Head of caudate nucleus (tissue), 42 donors: ENCODE measurements at places on chromosomes 11 and 22.
A peak's percentile ranks its signal among the peaks of the same experiment; 100 is the strongest.

DNA sequence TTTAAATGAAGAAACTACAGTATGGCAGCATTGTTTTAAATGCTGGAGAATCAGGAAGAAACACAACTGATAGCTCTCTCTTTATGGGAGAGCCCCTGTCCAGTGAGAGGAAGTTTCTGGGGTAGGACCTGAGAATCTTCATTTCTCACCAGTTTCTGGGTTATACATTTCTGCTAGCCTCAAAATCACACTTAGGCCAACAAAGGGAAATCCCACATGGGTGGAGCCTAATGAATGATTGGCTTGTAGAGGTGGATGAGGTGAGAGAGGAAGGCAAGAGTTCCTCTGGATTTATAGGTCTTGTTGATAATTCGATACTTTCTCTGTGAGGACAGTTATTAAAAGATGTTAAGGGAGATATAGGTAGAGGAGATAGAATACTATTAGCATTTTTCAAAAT is 1397.3 kb upstream of the TENM4 start:
- DNase-seq, result no peak

DNA sequence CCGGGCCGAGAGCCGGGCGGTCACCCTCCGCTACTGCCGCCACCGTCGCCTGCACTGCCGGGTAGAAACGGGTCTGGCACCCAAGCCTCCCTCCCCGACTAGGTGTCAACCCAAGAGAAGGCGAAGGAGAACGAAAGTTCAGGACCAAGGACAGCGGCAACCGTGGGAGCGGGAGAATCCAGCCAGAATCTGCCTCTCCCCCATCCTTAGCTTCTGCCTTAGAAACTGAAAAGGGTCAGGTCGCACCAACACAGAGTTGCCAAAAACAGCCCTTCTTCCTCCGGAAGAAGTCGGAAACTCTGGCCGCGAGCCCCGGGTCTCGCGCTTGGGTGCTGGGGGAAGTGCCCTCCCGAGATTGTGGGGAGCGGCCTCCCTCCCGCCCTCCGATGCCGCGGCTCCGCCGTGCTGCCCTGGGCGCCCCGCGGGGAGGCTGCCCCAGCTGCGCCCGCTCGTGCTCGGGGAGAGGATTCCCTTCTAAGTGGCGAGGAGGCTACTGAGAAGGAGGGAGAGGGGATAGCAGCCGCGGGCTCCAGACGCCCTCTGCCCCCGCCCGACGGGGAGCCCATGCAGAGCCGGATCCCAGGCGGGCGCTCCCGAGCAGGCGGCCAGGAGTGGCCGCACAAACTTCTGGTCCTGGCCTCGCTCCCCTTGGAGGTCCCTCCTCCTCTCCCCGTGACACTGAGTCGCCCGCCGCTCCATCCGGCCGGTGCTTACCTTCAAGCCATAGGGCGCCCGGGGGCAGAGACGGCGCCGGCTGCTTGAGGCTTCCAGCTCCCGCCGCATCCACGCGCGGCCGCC is 637 bp downstream of the DRD2 start:
- DNase-seq, result peak; percentile 67

GRCh38 chr11:45603946-45604682 is 61.3 kb downstream of the CHST1 start:
- DNase-seq, result no peak

DNA sequence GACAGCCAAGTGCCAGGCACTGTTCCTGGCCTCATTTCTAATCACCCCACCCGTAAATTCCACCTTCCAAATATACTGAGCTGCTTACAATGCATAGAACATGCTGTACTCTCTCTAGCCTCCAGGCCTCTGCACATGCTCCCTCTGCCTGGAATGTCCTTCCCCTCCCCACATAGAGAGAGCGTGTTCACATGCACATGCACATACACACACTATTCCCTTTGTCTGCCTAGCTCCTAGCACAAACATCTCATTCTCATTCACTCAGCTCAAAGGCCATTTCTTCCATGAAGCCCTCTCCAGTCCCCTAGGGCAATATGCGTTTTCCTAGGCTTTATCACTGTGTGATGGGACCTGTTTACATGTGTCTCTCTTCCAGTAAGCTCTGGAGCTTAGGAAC is 144.6 kb downstream of the WT1 start:
- peak; percentile 63 for DNase-seq

DNA sequence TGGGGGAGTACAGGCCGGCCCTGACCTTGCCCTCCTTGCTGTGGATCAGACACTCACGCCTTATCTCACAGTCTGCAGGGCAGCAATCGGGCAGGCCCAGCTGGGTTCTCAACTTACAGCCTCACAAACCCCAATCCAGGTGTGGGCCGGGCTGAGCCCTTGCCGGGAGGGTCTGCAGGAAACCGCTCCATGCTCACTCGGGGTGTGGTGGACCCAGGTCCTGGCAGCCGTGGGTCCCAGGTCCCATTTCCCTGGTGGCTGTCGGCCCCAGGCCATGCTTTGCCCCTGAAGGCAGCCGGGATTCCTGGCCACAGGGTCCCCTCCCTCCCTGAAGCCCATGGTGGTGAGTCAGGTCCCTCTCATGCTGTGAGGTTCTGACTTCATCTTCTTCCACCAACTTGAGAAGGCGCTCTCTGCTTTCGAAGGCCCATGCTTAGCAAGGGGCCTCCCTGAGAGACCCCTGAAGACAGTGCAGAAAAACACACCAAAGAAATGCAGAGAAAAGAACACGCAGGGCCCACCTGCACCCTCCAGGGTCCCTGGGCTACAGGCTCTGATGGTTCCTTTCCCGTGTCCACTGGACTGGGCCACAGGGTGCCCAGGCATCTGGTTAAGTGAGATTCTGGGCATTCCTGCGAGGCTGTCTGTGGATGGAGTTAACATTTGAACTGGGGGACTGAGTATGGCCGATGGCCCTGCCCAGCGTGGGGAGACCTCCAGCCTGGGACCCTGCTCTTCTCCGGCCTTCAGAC is 588.2 kb downstream of the BRD1 start:
- DNase-seq, result no peak

DNA sequence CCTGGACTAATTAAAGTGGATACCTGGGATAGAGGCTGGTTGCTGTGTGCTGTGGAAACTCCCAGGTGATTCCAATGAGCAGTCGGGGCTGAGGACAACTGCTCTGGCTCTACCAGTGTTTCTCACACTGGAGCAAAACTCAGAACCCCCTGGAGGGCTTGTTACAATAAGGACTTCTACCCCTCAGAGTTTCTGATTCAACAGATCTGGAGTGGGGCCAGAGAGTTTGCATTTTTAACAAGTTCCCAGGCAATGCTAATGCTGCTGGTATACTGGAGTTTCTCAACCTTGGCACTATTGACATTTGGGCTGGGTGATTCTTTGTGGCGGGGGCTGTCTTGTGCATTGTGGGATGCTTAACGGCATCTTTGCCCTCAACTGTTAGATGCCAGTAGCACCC is 353.7 kb downstream of the MIAT start:
- no peak for DNase-seq

- no peak for DNase-seq
Observed at GRCh38 chr11:114912826-114913225, 234.5 kb downstream of the NXPE2 start.

DNA sequence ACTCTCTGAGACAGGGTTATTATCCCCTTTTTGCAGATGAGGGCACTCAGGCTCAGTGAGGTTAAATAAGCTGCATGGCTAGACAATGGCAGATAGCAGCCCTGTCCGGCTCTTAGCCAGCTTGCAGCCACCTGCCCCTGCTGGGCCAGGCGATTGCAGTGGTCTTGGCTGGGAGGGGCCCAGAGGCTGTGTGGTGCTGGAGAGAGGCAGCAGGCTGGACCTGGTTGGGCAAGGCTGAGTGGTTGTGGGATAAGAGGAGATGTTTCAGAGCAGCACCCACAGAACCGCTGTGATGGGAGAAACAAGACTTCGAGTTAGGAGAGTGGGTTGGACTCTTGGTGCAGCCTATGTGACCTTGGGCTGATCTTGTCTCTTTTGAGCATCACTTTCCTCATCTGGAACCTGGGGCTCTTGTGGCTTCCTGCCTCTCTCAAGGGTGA is 25.5 kb downstream of the PTPRJ start:
- no peak for DNase-seq

DNA sequence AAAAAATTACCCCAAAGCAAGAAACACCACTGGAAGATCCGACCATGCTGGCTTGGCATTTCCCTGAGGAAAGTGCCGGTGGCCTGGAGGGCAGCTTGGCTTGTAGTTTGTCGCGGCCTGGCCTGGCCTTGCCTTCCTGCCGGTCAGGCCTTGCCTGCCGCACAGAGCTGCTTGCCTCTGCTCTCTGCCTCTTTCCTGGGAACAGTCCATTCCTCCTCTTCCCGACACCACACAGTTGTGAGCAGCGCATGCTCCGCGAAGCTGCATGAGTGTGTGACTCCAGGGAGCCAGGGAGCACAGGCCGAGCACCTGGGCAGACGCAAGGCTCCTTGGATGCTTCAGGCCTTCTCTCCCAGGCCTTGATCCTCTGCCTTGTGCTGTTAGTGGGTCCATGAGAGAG is 19.8 kb downstream of the CTTN start:
- no peak for DNase-seq

DNA sequence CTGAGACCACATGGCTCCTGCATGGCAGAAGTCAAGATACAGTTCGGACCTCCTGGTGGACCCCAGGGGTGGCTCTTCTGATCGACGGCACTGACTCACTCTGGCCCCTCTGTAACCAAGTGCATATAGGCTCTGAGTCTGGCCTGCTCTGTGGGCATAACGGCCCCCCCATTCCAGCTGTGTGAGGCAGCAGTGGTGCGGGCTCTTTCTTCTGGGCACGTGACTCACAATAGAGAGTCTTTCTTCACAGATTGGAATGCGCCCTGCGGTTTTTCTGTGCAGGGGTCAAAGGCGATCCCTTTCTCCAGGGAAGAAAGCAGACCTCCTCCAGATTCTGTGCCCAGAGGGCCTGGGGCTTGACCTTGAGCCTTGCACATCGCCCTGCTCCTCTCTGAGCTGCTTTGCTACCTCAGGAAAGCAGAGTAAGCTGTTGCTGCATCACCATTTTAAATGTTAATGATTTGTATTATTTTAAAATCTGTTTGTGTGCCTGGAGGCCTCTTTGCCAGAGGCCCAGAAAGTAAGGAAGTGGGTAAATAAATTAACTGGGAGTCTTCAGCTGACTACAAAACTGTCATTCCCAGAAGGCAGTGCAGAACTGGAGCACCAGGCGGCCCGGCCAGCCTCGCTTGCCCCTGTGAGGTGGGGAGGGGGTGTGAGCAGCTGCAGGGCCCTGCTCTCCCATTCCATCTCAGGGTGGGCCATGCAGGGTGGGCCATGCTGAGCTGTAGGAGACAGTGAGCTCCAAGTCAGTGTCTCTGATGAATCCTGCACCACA is 199.0 kb downstream of the GRIK4 start:
- peak; percentile 71 for DNase-seq

GRCh38 chr11:132895340-132895739 is 637.0 kb downstream of the OPCML start:
- peak; percentile 48 for DNase-seq

- DNase-seq, result no peak
Observed at GRCh38 chr11:128208329-128209137, 378.8 kb downstream of the ETS1 start.

DNA sequence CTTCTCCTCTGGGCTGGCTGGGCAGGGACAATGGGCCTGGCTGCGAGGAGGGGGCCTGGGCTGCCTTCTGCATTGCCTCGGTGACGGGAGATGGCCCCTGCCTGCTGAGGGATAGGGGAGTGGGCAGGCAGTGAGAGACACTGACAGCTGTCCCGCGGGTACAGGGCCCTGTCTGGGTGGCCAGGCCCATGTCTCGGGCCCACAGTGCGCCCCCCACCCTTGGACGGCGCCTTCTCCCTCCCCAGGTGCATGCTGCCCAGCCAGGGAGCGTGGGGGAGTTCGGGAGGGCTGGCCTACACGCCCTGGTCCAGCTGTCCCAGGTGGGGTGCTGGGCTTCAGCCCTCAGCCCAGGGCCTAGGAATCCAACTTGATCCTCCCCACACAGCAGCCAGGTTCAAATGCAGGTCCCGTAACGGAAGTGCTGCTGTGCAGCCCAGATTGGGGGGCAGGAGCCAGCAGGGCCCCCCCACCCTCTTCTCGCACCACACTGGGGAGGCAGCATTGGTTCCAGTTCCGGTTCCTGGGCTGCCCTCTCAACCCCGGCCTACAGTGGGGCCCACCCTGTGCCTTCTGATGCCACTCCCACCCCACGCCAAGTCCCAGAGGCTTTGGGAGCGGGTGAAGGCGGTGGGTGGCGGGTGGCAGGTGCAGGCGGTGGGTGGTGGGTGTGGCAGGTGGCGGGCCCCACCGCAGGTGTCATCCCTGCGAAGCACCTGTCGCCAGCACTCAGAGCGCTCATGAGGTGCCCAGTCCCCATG is 7.3 kb upstream of the TSSC4 start:
- DNase-seq, result no peak

GRCh38 chr11:24688981-24689380 is 192.1 kb downstream of the LUZP2 start:
- DNase-seq, result no peak

DNA sequence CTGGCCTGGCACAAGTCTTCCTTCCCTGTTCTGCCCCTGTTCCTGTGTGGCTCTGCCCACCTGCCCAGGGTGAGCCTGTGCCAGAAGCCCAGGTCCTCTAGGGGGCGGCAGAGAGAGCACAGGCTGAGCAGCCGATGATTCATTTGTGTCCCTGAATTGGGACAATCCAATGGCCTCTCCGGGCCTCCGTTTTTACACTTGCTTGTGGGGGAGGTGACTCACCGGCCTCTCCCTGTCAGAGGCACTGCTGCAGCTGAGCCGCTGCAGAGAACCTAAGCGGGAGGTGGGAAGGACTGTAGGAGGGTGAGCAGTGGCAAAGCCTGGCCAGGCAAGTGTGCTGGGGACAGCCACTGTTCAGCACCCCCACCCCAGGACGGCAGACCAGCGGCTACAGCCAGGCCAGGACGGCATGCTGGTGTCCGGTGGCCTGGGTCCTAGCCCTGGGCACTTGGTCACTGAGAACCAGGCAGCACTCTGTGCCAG is 65.2 kb upstream of the LMO1 start:
- peak; percentile 65 for DNase-seq

DNA sequence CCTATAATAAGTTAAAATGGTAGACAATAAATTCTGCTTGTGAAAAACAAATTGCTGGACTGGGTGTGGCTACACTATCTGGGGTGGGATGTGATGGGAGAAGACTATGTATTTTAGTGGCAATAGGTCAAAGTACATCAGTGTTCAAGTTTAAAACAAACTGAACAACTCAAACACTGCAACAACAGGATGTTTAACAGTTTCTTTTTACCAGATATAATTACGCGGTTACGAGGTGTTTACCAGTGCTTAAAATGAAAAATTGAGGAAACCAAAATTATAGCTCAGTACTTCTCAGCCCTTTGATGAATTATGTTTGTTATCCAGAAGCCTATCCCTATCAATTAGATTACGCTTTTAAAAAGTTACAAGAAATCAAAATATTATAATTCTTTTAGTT is 3.2 kb downstream of the PRDM10 start:
- DNase-seq, result no peak

GRCh38 chr22:30878516-30879414 is 89.8 kb downstream of the MORC2 start:
- no peak for DNase-seq

DNA sequence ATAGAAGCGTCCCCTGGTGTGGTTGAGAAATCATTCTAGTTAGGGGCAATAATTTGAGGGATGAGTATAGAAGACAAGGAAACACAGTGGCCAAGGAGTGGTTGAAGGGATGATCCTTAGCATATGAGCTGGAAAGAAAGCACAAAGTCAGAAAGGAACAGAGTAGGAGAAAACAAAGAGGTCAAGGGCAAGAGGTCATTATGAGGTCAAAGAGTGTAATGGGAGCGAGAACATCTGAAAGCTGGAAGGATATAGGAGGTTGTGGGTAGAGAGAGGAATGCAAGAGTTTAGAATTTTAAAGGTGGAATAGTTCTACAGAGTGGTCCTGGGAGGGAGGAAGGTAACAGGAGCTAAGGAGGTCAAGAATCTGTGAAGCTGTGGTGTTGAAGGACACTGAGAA is 2.0 kb downstream of the DCHS1 start:
- DNase-seq, result no peak

- DNase-seq, result no peak
Observed at GRCh38 chr11:19251577-19251976, 10.8 kb upstream of the E2F8 start.
